CD4-positive, alpha-beta T cell treated with Interleukin-4 for 4 hours (primary cell): ENCODE measurements at places on chromosomes 4 and X.
A peak's percentile ranks its signal among the peaks of the same experiment; 100 is the strongest.

DNA sequence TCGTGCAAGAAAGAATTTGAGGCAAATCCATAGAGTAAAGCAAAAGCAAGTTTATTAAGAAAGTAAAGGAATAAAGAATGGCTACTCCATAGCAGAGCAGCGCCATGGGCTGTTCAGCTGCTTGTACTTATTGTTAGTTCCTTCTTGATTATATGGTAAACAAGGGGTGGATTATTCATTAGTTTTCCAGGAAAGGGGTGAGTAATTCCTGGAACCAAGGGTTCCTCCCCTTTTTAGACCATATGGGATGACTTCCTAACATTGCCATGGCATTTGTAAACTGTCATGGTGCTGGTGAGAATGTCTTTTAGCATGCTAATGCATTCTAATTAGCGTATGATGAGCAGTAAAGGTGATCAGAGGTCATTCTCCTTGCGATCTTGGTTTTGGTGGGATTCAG lies 23.5 kb upstream of the CEP135 start:
- no peak for DNase-seq

DNA sequence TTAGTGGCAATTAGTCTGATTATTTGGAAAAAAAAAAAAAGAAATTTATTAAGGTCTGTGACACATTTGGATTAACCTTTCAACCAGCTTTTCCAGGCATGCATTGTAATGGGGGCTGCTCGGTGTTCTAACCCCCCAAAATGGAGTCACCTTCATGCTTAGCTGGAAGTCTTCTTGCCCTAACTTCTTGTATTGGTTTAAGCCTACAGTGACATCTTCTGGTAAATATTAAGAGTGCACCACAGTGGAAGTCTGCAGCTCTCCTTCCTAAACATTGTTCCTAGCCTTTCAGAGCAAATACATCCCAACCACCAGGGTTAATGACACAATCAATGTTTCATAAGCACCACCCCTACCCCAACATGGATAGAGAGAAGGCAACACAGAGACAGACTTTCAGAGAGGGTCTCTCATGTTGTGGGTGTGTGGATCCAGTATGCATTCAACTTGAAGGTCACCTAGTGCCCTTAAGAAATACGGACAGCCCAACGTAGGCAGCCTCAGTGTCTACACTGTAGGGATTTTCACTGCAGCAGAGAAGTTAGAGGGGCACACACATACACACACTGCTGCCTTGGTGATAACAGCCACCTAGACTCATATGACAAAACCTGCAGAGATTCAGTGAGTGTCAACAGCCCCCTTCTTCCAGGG lies 142.9 kb upstream of the MBNL3 start:
- DNase-seq: peak; percentile 11

DNA sequence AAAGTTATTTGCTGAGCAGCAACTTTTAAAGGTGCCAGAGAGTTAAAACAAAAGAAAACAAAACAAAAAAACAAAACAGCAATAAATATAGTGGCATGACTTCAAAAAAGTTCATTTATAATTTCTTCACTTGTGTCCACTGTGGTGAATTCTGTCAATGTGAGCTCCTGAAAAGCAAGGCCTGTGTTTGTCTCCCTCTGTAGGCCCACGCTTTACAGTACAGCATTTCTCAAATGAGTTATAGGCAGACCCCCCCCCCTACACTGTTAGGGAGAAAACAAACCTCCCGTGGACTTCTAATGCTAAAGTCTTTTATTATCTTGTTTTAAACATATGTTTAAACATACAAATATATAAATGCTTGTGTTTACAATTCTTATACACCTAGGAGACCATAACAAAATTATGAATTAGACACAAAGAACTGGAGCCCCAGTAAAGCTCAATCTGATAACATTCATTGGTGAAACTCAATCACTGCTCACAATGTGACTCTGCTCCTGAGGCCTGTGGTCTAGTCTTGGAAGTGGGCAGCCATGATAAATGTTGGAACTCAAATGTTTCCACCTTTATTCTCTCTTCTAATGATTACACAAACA lies 47.0 kb upstream of the SCOC start:
- DNase-seq: no peak

- DNase-seq: no peak
Measured at GRCh38 chrX:13188731-13189309, 131.0 kb downstream of the ATXN3L start.

GRCh38 chrX:4268676-4269075 lies 555.2 kb upstream of the PRKX start:
- no peak for DNase-seq

GRCh38 chr4:133152831-133153481 lies 3.9 kb downstream of the PCDH10 start:
- no peak for DNase-seq

- no peak for DNase-seq
Measured at GRCh38 chr4:83093060-83093640, 21.4 kb downstream of the PLAC8 start.

- DNase-seq: no peak
Measured at GRCh38 chr4:55618546-55619143, 17.5 kb downstream of the NMU start.

GRCh38 chrX:16604337-16604736 lies 45.6 kb upstream of the S100G start:
- no peak for DNase-seq

GRCh38 chrX:16649858-16650257 lies at the start of gene S100G:
Gene S100G, plus strand, starts transcription at chrX:16650158. Its CDS starts 849 bp downstream, at chrX:16651007.
- no peak for DNase-seq

DNA sequence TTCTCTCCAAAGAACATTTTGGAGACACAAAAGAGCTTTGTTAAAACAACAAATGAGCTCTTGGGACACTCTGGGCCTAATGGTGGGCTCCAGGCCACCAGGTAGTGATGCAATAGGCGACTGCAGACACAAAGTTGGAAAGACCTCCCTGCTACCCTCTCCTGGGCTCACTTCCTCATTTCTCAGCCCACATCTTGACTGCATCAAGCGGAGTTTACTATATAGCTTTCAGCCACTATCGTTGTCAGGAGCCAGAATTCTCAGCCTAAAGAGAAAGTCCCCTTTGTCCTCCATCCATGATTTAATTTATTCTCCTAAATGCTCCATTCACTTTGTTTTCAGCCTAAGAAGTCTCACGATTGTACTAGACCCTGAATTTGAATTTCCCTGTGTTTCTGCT lies 114.9 kb downstream of the EFHC2 start:
- DNase-seq: no peak

- no peak for DNase-seq
Measured at GRCh38 chrX:84188320-84188834, 378 bp upstream of the RPS6KA6 start.

GRCh38 chrX:44705817-44706551 lies 137.8 kb upstream of the DUSP21 start:
- no peak for DNase-seq

DNA sequence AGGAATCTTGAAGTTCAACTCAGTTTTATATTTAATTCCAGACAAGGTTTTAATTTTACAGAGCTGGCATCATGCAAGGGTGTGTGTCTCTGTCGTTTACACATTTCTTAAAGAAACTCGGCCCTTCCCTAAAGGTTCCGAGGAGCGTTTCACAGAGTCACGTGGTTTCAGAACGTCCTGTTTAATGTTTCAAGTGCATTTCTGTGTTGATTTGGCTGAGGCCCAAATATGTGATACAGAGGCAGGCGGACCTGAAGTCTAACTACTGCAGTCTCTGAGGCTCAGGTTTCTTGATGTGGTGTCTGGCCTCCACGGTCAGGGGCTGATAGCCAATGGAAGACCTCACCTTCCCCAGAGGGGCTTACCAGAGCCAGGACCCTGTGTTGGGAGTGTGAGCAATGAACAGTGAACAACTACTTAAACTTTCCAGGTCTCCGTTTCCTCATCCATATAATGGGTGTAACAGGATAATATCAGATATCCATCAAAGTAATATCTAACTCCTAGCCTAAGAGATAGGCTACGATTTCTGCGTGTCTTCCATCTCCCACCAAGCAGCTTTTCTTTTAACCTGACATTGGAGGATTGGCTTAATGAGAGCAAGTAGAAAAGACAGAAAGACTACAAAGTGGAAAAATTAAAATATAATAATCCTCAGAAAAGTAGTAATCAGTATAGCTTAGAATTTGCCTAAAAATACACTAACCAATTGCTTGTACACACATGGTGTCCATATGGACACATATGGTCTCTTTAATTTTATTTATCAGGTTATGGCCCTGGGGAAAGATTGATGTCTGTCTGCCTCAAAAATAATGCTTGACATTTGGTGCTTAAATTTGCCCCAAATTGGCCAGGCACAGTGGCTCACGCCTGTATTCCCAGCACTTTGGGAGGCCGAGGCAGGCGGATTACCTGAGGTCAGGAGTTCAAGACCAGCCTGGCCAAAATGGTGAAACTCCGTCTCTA lies 50.0 kb upstream of the TRIM2 start:
- DNase-seq: peak; percentile 45

GRCh38 chr4:5816101-5816500 lies 76.8 kb downstream of the CRMP1 start:
- DNase-seq: no peak

DNA sequence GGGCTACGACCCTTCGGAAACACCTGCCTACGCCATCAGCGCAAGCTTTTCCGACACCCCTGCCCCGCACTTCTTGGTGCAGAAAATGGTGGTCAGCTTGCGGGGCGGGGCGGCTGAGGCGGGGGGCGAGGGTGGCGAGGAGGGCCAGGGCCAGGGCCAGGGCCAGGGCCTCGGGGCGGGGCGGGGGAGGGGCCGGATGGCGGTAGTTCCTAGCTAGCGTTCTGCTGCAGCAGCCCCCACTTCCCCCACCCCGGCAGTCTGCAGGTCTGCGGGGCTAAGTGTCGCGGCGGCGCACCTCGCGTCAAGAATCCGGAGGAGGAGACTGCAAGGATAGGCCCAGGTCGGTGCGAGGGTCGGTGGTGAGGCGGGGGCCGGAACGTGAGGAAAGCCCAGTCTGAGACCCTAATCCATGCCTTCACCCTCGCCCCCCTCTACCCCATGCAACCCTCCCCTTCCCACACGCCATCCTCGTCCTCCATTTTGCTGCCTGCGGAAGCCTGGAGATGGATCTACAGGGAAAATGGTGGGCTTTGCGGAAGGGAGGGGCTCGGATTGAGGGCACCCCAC lies 600 bp downstream of the BEX4 start:
- DNase-seq: peak; percentile 18

GRCh38 chr4:186653969-186654368 lies 69.7 kb downstream of the FAT1 start:
- DNase-seq: no peak

GRCh38 chr4:122458625-122459024 lies 2.1 kb upstream of the IL2 start:
- DNase-seq: peak; percentile 77

DNA sequence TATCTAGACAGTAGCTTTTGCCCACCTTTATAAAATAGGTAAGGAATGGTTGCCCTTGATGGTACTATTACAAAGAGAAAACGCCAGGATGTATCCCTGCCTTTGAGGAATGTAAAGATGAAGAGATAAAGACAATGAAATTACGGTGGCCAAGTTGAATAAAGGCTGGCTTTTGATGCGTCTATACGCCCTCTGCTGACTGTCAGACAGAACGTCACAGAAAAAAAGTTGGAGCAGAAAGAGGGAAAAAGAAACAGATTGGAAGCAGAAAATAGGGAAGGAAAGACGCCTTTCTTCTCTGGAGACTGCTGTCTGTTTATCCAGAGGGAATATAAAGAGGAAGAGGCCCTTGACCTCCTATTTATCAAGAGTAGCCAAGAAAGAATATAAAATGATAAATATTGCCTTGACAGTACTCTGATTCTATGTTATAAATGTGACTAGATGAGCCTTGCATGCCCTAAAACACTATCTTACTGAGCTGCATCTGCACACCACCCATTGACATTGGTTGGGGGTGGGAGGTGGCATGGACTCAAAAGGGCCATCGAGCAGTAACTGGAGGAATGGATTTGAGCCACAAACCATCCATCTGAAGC lies 30.6 kb downstream of the PCDH19 start:
- DNase-seq: no peak

GRCh38 chr4:14095831-14096230 lies 468.3 kb upstream of the BOD1L1 start:
- DNase-seq: no peak

DNA sequence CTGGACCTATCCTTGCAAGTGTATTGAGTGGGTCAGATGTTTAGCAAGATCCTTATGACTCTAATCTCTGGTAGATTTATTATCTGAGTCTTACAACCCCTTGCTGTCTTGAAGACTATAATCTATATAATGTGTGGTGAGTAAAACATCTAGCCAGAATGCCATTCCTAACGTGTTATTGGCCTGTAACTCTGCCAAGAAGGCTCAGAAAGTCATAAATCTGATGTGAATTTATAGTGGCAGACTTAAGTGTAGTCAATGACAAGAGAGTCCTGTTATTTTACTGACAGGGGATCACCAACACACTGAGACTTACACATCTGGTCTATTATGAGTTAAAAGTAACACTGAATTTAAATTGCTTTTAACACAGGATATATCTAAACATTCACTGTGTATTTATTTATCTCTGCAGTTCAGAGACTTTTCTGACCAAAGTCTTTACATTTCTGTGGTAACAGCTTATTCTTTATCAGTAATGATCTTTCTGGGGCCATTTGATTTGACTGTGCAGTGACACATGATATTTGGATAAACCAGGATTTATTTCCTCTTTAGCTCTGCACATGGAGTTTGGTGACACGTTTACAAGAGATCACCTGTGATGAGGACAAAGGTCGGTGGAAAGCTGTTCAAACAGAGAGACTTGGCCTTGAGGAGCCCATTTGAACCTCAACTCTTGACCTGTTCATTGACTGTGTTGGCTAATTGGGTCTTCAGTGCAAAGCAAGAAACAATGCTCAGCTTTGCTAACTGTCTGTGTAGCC lies 415.8 kb downstream of the STIM2 start:
- DNase-seq: no peak

DNA sequence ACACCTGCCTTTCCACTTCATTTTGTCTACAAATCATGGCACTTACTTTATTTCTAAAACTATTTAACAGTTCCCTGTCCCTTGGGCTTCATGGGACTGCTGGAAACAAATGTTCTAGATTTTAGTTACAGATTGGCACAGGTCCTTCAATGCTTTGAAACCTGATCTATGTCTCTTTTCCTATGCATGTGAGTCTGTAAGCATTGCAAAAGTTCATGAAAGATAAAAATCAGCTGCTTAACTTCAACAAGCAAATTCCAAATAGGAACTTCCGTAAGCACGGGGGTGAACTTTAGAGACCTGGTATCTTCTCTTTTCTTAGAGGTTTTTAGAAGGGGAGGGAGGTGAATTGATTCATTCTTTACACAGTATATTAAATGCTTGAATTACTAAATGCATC lies 9.5 kb downstream of the LGI2 start:
- no peak for DNase-seq

DNA sequence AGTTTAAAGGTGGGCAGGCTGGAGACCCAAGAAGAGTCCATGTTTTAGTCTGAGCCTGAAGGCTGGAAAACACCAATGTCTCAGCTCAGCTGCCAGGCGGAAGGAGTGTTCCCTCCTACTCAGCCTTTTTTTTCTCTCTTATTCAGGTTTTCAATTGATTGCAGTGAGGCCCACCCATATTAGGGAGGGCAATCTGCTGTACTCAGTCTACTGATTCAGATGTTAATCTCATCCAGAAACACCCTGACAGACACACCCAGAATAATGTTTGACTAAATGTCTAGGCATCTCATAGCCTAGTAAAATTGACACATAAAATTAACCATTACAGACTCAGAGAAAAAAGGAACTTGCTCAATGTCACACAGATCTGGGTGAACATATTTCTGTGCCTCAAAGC lies 347.1 kb downstream of the GBA3 start:
- DNase-seq: no peak

- DNase-seq: no peak
Measured at GRCh38 chr4:67933755-67934154, 29.5 kb downstream of the TMPRSS11A start.

- no peak for DNase-seq
Measured at GRCh38 chrX:120522820-120523219, 37.9 kb downstream of the CUL4B start.
